ENCODE measurements at places on chromosomes 7 and 10.
A peak's percentile ranks its signal among the peaks of the same experiment; 100 is the strongest.

- DNase-seq = no peak
These were observed 286 bp downstream of the SP8 start for GRCh38 chr7:20786421-20786778.

GRCh38 chr7:27576360-27576944, 86.2 kb downstream of the HIBADH start:
- no peak for DNase-seq

DNA sequence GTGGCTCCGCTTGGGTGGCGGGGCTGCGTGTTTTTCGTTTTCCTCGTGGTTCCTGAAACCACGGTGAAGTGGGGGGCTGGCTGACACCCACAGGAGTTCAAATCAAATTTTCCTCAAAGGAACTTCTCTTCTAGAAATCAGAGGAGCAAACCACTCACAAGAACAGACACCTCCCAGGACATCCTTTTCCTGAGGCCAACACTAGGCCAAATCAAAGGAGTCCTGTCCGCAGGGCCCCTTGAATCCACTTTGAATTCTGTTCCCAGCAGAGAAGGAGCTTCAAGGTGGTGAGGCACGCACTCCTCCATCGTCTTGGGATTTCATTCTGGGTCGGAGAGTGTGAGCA, 29.9 kb upstream of the ZNF273 start:
- DNase-seq = no peak

DNA sequence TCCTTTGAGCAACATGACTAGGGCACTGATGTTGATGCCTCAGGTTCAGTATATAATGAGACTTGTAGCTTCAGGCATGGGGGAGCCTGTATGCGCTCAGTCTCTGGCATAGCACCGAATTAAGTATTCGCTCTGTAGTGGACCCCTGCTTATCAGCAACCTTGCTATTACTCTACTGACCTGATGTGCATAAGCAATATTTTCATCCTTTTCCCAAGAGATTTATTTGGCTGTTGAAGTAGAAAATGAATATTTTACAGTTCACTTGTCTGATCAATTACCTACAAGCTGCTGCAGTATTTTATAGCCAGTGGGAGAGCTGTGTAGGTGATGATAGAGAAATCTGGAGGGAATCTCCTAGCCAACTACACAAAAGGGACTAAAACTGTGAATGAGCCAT, 781.6 kb upstream of the PHF14 start:
- no peak for DNase-seq

- DNase-seq = no peak
These were observed 85.2 kb downstream of the HGF start for GRCh38 chr7:81684514-81685269.

DNA sequence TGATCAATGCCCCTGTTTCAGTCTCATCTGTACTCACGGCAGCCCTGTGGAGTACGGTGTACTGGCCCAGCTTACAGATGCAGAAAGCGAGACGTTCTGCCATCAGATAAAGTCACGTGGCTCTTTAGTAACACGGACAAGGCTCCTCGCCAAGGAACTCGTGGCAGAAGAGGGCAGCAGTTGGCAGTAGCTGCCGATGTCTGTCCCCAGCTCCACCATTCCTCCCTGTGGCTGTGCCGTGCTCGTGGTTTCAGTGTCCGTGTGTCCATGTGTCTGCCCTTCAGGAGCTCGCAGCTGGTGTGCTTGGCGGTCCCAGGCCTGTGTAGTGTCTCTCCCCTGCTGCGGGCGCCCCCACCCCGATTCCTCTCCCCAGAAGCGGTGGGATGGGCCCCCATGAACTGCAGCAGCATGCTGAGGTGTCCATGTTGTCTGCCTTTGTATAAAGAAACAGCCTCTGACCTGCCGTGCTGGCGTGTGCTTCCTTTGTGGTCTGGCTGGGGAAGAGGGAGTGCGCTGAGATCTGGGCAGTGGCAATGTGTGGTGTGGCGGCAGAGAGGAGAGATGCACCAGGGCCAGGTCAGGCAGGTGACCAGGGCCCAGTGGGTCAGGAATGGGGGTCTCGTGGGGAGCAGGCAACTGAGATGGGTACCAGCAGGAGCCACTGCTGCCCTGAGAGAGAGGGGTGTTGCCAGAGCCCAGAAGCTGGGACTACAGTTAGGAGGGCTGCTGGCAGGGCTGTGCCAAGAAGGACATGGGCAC, 9.8 kb downstream of the RHBDD2 start:
- no peak for DNase-seq

- DNase-seq = peak; percentile 19
These were observed at the start of gene PAPOLB for GRCh38 chr7:4861673-4862072. Gene PAPOLB, minus strand, starts transcription at chr7:4862030. Its CDS starts 220 bp downstream, at chr7:4861810.

GRCh38 chr7:13097499-13097898, 410.1 kb downstream of the ARL4A start:
- DNase-seq = no peak

DNA sequence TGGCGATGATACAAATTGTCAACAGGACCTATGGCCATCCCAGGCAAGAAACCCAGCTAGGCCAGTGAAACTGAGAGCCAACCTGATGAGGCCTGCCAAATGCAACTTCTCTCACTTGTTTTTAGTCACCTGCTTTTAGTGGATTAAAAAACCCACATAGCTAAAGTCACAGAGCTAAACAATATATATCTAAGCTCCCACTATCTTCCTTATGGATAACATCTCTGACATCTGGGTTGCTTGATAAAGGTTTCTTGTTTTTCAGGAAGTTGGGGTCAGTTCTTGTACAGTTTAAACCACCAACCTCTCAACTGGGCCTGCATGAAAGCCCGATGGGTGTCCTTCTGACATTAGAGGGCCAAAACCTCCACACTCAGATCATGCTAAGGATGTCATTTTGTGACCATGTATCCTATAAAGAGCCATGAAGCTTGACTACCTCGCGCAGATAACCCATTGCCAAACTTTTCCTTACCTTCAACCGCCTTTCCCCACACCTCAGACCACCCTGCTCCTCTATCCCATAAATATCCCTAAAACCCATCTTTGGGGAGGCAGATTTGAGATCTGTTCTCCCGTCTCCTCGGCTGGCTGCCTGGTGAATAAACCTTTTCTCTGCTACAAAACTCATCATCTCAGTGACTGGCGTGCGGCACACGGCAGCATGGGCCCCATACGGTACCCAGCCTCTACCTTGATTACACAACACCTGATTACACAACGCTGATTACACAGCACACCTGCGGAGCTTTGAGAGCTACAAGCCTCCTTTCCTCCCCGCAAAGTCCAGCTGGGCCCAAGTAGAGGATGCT, 797 bp upstream of the STMP1 start:
- no peak for DNase-seq

DNA sequence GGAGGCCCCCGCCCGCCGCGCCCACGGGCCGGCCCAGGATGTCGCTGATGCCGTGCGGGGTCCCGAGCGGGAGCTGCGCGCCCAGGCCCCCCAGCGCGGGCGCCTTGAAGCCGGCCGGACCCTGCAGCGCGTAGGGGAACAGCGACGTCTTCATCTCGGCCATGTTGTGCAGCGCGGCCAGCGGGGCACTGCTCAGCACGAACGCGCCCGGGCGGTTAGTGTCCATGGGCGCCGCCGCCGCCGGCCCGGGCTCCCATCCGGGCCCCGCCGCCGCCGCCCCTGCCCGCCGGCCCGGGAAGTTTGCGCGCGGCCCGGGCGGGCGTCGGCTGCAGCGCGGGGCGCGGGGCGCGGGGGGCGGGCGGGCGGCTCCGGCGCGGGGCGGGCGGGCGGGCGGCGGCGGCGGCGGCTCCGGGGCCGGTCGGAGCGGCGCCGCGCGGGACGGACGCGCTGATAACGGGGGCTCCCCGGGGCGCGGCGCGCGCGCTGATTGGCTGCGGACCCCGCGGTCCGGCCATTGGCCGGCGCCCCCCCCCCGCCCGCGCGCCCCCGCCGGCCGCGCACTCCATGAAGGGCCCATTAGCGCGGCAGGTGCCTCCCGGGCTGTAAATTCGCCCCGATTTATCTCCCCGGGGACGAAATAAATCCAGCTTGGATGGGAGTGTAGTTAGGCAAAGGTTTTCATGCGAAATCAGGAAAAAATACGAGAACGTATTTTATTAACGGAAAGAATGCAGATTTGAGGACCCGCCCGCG, at the start of gene NKX6-2:
Gene NKX6-2 (minus strand): TSS at position 425 of the 753 bp plus-strand sequence. CDS start 199 bp downstream, at position 226.
- DNase-seq = no peak

DNA sequence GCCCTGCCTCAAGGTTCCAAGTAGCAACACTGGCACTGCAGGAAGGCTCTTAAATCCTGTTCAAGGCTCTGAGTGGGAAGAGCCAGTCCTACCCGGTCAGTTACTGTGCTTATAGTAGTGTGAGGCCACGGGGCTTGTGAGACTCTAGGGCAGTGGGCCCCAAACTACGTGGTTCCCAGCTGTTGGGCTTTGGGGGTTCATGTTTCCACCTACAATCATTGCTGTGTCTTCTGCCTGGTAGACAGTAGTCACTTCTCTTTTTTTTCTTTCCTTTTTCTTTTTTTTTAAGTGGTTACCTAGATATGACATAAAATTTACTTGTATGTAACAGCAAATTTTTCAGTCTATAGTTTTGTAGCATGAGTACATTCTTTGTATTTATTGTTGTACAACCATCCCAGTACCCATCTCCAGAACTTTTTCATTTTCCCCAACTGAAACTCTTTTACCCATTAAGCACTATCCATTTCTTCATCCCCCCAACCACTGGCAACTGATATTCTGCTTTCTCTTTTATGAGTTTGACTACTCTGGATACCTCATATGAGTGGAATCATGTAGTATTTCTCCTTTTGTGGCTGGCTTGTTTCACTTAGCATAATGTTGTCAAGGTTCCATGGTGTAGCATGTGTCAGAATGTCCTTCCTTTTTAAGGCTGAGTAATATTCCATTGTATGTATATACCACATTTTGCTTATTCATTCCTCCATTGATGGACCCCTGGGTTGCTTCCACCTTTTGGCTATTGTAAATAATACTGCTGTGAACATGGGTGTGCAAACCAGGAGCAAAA, 7.7 kb downstream of the UBTD1 start:
- no peak for DNase-seq

DNA sequence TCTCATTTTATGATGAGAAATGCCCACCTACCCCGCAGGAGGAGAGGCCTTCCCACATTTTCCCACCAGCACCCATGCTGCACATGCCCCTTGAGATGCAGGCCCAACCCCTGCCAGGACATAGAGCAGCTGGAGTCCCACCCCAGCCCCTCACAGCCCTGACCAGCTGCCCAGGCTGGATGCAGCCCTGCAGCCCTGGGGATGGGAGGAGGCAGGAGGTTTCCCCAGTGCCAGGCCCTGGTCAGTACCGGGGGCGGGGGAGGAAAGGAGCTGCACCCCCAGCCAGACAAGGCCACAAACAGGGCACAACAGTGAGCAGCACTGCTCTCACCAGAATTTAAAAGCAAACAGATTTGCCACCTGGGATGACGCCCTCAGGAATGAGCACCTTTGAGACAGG, 196.1 kb downstream of the PTPRN2 start:
- DNase-seq = no peak

- DNase-seq = no peak
These were observed 10.7 kb downstream of the XPNPEP1 start for GRCh38 chr10:109912335-109913281.

- no peak for DNase-seq
These were observed 75.2 kb downstream of the PRLHR start for GRCh38 chr10:118520116-118520742.

DNA sequence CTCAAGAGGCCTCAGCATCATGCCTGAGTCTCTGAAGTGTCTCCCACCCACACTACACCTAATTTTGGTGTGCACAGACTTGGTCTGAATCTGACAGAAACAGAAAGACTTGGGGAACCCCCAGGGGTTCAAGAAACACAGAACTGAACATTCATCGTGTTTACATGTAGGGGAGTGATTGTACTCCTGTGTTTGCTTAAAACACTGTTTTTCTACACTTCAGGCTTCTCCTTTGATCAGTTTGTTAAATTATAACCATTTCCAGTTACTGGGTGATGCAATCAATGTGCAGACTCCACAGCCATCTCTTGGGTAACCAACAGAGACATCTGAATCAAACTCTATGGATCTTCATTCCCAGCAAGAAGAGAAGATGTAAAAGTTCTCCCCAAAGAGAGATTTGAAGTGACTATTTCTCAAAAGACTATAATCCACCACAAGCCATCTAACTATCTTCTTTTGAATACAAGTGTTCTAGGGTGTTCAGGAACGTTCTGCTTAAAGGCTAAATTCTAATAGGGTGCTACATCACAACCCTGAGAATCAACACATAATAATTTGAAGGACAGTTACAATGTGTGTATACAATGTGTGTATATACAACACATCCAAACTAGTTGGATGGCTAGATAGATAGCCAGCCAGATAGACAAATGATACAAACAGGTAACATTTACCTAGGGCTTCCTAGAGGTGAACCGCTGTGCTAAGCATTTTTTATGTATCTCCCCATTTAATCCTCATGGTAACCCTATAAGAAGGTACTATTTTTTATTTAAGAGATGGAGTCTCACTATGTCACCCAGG, 34.2 kb downstream of the DNAJC12 start:
- DNase-seq = no peak

DNA sequence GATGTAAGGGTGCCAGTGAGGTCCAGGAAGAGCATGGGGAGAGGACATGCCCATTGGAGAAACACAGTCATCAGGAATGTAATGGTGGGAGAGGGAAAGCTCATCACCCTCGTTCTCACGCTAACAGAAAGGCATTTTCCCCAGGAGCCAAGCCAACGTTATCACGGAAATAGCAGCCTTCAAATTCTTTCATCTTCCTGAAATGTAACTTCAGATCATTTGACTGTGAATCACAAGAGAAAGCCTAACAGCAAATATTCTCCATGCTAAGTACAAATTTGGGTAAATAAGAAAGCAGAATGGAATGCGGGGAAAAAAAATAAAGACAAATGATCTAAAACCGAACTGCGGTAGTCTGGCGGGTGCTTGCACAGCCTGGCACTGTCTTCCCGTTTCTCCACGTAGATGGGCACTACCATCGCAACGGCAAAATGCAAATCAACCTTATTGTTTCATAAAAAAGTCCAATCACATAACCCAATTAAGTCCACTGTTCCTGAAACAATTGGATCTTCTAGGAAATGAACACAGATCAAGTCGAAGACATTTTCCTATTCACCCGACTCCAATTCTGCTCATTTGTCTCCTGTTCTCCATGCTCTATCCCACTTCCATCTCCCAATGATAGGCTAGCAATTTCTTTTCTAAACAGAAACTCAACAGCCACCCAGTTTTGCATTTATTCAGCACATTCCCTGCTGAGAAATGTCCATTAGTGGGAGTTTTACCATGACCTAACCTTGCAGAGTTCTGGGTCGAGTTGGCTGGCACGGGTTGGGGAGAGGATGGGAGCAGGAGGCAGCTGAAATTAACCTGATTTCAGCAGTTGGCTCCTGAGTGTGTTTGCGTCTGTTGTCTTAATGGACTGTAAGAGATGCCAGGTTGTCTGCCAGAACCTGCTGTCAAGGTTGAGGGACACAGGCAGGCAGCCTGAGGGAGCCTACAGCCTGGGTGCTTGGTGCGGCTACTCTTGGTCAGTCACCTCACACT, 74.6 kb upstream of the FRMD4A start:
- DNase-seq = no peak
